ENCODE measurements at places on chromosomes 12 and 14.

- no peak for DNase-seq
Measured at GRCh38 chr14:88326352-88327103, 3.5 kb upstream of the KCNK10 start.

- no peak for DNase-seq
Measured at GRCh38 chr12:64699504-64700115, 59.6 kb downstream of the GNS start.

DNA sequence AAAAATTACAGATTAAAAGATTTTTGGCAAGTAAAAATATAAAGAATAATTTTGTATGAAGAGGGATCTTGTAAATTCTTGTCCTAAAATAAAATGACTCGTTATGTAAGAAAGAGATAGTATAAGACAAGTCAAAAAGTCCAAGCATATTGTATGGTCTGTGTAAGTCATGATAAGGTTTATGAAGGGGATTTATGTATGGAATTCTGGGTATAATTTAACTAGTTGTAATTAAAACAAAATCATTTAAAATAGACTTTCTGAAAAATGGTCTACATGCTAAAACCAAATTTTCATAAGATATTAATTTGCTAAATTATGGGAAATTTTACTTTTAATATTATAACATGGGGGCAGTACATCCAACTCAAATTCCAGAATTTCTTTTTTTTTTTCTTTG lies 17.6 kb upstream of the PEX5 start:
- no peak for DNase-seq

GRCh38 chr14:98946940-98947339 lies 325.1 kb downstream of the BCL11B start:
- no peak for DNase-seq

- DNase-seq, result no peak
Measured at GRCh38 chr14:57057803-57058202, 210.9 kb downstream of the EXOC5 start.

DNA sequence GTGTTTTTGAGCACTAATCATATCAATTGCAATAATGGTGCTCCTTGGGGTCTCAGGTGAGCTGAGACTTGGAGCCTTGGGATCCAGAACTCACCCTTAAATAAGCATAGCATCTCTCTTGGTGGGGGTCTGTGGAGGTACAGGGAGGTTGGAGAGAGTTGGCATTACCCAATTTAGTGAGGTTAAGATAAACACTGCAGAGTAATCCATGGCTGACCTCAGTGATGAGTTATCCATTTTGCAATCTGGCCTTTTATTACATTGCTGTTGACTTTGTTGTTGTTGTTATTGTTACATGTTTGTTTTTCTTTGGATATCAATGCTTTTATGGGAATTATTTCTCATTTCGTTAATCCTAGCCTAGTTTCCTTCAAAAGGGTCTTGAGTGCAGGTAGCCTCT lies 373.3 kb downstream of the NRXN3 start:
- no peak for DNase-seq

- no peak for DNase-seq
Measured at GRCh38 chr14:102699416-102700110, 77.7 kb upstream of the TRAF3 start.

- DNase-seq, result no peak
Measured at GRCh38 chr14:95483309-95484165, 32.9 kb downstream of the SYNE3 start.

GRCh38 chr12:109991586-109991985 lies 4.6 kb downstream of the GIT2 start:
- DNase-seq, result no peak

GRCh38 chr12:95571369-95571768 lies 20.1 kb upstream of the USP44 start:
- no peak for DNase-seq

DNA sequence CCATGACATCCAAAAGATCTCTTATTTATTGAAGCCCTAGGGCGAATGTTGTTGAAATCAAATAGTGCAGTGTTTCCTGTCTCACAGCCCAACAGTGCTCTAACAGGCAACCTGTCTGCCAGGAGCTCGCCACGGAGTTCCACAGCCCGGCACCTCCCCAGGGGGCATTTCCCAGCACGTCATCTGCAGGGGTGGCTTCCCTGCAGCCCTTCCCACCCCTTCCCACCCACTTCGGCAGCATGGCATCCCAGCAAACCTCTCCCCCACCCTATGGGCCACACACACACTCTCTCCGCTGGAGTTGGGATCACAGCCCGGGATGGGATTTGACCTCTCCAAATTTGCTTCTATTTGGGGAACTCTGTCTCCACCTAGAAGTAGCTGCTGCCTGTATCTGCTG lies 62.7 kb upstream of the C14orf180 start:
- DNase-seq, result no peak

DNA sequence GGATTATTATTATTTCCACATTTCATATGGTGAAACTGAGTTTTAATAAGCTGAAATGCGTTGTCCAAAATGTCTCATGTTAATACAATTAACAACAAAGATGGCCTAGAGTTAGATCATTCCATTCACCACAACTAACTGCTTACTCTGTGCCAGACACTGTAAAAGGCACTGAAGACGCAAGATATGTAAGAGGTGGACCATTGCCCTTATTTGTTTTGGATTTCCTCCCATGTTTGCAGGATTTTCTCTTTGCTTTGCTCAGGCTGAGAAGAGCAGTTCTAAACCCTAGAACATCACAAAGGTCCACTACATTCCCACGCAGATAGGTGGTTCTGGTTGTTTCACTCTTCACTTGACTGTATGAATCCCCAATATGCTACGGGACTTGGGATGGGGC lies 324.4 kb upstream of the KITLG start:
- no peak for DNase-seq

GRCh38 chr12:24463375-24463774 lies 485.5 kb downstream of the BCAT1 start:
- no peak for DNase-seq

- DNase-seq, result no peak
Measured at GRCh38 chr14:83850092-83850491, 1679.9 kb upstream of the FLRT2 start.

DNA sequence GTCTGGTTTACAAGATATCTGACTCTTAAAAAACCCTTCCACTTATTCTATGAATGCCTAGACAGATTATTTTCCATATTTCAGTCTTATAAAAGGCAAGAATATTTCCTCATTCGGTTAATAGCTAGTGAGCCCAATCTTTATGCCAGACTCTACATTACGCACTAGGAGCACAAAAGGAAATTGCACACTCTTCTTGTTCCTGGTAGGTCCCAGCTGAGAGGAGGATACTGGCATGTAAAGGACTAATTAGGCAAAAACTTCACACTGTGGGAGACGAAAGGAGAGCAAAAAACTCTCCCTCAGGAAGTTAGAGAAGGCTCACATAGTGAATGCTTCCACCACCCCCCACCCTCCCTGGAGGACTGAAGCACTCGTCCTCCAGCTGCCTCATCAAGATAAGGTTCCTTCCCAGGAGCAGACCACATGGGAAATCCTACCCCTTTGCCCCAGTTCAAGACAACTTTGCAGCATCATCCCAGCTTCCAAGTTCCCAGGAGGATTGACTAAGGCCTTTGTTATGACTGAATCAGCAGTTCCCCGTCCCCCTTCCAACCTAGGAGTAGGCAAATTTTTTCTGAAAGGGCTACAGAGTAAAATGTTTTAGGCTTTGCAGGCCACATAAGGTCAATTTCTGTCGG lies 14.5 kb downstream of the CAPZA3 start:
- no peak for DNase-seq

DNA sequence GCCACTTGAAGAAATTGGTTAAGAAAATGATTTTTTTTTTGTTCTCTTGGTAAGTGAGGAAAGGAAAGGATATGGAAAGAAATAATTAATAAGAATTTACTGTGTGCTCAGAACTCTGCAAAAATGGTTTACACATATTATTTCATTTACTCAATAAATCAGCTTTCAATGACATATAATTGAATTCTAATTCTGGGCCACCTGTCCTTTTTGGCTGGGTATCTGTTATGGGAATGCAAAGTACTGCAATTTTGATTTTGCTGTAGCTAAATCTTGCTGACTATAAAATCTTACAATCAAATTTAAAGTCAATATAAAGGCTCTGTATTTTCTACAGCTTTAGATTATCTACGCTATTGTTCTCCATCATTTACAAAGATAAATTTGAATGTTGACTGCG lies 147.1 kb downstream of the GRIP1 start:
- DNase-seq, result no peak

DNA sequence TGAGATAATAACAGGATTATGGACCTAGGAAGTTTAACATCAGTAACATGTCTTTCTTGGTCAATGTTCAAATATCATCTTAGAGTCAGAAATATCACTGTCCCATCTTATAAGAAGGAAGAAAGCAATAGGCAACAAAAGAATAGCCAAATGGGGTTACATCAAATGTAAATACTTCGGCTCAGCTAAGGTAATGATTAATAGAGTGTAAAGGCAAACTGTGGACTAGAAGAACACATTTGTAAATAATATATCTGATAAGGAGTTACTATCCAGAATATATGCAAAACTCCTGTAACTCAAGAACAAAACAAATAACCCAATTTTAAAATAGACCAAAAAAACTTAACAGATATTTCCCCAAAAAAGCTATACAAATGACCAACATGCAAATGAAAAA lies 630.3 kb downstream of the RPS29 start:
- DNase-seq, result no peak

GRCh38 chr12:130948751-130949150 lies 5.0 kb upstream of the ADGRD1 start:
- DNase-seq, result no peak

DNA sequence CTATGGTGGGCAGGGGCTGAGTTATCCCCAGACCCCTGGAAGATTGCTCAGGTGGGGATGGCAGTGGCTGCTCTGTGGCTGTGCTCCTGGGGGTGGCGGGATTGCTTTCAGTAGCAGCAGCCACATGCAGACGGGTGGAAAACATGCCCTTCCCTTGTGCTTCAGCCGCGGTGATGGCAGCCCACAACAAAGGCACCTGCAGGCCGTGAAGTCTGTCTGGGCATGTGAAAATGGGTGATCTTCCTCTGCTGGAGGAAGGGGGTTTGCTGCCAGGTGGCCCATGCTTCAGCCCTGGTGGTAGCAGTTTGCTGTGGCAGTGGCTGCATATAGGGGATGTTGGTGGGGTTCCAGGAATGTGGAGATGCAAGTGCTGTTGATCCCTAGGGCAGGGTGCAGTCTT lies 326.2 kb upstream of the RGS6 start:
- DNase-seq, result no peak

- DNase-seq, result no peak
Measured at GRCh38 chr12:132558861-132559623, 51.3 kb downstream of the LRCOL1 start.

GRCh38 chr12:131940141-131940547 lies 9.6 kb upstream of the EP400 start:
- no peak for DNase-seq

DNA sequence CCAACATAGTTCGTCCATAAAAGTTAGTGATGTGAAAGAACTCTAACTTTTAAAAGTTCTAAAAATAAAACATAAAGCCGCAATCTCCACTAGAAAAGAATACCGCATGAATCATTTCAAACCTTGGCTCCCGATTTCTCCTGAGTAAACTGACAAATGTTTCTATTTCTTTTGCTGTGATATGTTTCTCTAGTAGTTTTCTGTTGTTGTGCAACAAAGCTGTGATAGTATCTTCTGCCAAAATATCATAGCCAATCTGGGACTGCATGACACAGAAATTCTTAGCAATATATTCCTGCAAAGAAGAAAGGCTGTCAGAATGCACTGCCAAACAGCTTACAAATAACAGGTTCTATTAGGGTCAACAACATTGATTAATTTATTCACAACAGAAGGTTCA lies 174.0 kb downstream of the ITPR2 start:
- no peak for DNase-seq

GRCh38 chr14:23089498-23090253 lies 5.3 kb downstream of the ACIN1 start:
- DNase-seq, result no peak

GRCh38 chr12:13023811-13024530 lies 20.2 kb upstream of the FAM234B start:
- DNase-seq, result no peak

DNA sequence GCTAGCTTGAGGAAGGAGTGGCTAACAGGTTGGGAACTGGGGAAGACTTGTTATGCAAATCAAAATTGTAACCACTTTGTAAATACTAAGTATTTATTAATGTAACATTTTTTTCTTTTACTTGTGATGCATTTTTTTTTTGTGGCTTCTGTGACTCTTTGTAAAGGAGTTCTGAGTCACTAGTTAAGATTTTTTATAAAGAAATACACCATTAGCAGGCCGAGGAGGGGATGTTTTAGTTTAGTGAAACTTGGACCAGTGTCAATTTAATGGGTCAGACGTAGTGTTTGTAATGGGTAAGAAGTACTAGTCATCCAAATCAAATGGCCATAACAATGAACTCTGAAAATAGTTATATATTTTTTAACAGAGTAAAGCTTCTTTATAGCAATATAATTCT lies 43.1 kb downstream of the AKAP6 start:
- no peak for DNase-seq

GRCh38 chr12:50488801-50489200 lies 16.0 kb upstream of the DIP2B start:
- no peak for DNase-seq

DNA sequence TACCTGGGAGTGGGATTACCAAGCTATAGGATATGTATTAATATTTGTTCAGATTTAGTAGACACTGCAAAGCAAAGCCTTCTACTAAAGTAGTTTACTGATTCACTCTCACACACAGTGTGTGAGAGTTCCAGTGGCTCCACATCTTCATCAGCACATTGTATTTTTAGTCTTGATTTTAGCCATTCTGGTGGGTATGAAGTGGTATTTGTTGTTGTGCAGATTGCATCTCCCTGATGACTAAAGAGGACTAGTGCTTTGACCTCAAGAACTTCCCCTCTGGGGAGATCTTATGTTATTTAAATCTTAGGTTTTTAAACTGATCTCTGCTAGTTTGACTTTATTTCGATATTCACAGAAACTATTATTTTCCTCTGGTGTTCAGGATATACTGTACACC lies 479.7 kb upstream of the RGS6 start:
- no peak for DNase-seq

DNA sequence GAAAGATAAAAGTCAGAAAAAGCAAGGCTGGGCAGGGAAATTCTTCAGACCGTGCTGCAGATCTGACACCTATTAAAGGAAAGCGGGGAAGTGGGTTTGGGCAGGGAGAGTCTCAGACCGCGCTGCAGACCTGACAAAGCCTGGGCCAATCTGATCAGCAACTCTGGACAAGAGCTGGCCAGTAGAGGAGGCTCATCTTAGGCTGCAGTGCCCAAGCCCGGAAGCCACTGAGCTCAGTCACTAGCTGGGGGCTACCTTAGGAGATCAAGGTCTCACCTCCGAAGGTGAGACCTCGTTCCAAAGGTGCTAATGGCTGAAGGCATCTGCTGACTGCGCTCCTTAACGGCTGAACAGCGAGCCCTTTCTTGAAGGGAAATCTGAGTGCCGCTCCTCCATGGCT lies 60.2 kb downstream of the SINHCAF start:
- no peak for DNase-seq

- no peak for DNase-seq
Measured at GRCh38 chr12:76542908-76543307, 16.7 kb downstream of the OSBPL8 start.
